ENCODE measurements at places on chromosomes 2 and 18. TPM values are rescaled to one million over a fixed set of nuclear protein-coding genes. Genes with fewer than 3 reads are reported as not detected.

The TNFAIP6 gene
- 25.2 TPM for total RNA-seq

The LIMS4 gene
- total RNA-seq = 12.4 TPM

The GNLY gene
- not detected for total RNA-seq

The NMUR1 gene
- under 0.01 TPM for total RNA-seq

The DQX1 gene
- 0.12 TPM for total RNA-seq

The PTPN4 gene
- total RNA-seq = 21.1 TPM

The SULT1C4 gene
- 0.19 TPM for total RNA-seq

The DRC1 gene
- not detected for total RNA-seq
